ENCODE measurements at places on chromosomes 5 and 9. TPM values are rescaled to one million over a fixed set of nuclear protein-coding genes. Genes with fewer than 3 reads are reported as not detected.

The DRD1 gene
- not detected for polyA plus RNA-seq

The FAM78A gene
- polyA plus RNA-seq, result 5.0 TPM

The SNCAIP gene
- polyA plus RNA-seq, result not detected

The SLC36A2 gene
- polyA plus RNA-seq, result not detected

The DNAJC18 gene
- not detected for polyA plus RNA-seq

The EGFLAM gene
- not detected for polyA plus RNA-seq

The GBA2 gene
- polyA plus RNA-seq, result 37.4 TPM

The INSL4 gene
- polyA plus RNA-seq, result not detected

The SCGB3A2 gene
- not detected for polyA plus RNA-seq

The GMCL2 gene
- not detected for polyA plus RNA-seq

The KIAA1958 gene
- 1.2 TPM for polyA plus RNA-seq

The SPATA9 gene
- polyA plus RNA-seq, result 1.6 TPM

The CARD9 gene
- polyA plus RNA-seq, result 0.56 TPM

The OLFM1 gene
- not detected for polyA plus RNA-seq

The TSSK1B gene
- polyA plus RNA-seq, result not detected

The HAPLN1 gene
- polyA plus RNA-seq, result not detected

The FAM174A gene
- 7.7 TPM for polyA plus RNA-seq

The SHISAL2B gene
- not detected for polyA plus RNA-seq

The PCDH12 gene
- polyA plus RNA-seq, result 0.18 TPM

The GHR gene
- not detected for polyA plus RNA-seq

The MEGF10 gene
- polyA plus RNA-seq, result not detected

The SV2C gene
- polyA plus RNA-seq, result not detected

The ECM2 gene
- polyA plus RNA-seq, result not detected

The COL15A1 gene
- 0.36 TPM for polyA plus RNA-seq

The NRG2 gene
- 0.08 TPM for polyA plus RNA-seq

The SH3PXD2B gene
- polyA plus RNA-seq, result not detected

The POLR3G gene
- 1.6 TPM for polyA plus RNA-seq

The PIP5K1B gene
- polyA plus RNA-seq, result not detected

The HRCT1 gene
- not detected for polyA plus RNA-seq

The ZNF462 gene
- polyA plus RNA-seq, result not detected

The TAF1L gene
- polyA plus RNA-seq, result not detected

The SHOC1 gene
- not detected for polyA plus RNA-seq

The FAM169A gene
- polyA plus RNA-seq, result 13.8 TPM

The ZNF622 gene
- polyA plus RNA-seq, result 57.2 TPM

The TNC gene
- not detected for polyA plus RNA-seq

The TSLP gene
- polyA plus RNA-seq, result not detected

The ADCY2 gene
- polyA plus RNA-seq, result not detected

The PARP8 gene
- polyA plus RNA-seq, result 150 TPM

The RNF145 gene
- 11.1 TPM for polyA plus RNA-seq

The DAPK1 gene
- 1.3 TPM for polyA plus RNA-seq

The DAB2 gene
- polyA plus RNA-seq, result 45.0 TPM

The BARHL1 gene
- polyA plus RNA-seq, result not detected

The ARL14EPL gene
- polyA plus RNA-seq, result not detected

All from immature natural killer cell (primary cell).